ENCODE measurements at places on chromosomes 16 and 17.

- no peak for DNase-seq
These were observed 69.6 kb downstream of the BCAS3 start for GRCh38 chr17:60747069-60747808.

DNA sequence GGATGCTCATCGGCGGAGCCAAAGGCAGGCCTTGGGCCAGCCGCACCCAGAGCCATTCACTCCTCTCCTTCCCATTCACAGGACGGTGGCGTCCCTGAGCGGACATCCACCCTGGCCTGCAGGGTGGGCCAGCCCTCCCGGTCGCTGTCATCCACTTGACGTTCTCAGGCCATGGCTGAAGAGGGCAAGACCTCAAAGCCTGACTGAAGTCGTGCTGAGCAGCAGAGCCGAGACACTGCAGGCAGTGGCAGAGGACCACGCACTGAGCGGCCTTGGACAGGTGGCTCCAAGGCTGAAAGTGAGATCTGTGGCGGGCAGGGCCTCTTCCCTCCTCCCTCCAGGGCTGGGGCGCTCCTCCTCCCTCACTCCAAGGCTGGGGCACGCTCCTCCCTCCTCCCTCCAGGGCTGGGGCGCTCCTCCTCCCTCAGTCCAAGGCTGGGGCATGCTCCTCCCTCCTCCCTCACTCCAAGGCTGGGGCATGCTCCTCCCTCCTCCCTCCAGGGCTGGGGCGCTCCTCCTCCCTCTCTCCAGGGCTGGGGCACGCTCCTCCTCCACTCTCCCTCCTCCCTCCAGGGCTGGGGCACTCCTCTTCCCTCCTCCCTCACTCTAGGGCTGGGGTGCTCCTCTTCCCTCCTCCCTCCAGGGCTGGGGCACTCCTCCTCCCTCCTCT, 24.1 kb downstream of the GNPTG start:
- no peak for DNase-seq

GRCh38 chr16:55468352-55468990, 10.5 kb upstream of the MMP2 start:
- DNase-seq = no peak

DNA sequence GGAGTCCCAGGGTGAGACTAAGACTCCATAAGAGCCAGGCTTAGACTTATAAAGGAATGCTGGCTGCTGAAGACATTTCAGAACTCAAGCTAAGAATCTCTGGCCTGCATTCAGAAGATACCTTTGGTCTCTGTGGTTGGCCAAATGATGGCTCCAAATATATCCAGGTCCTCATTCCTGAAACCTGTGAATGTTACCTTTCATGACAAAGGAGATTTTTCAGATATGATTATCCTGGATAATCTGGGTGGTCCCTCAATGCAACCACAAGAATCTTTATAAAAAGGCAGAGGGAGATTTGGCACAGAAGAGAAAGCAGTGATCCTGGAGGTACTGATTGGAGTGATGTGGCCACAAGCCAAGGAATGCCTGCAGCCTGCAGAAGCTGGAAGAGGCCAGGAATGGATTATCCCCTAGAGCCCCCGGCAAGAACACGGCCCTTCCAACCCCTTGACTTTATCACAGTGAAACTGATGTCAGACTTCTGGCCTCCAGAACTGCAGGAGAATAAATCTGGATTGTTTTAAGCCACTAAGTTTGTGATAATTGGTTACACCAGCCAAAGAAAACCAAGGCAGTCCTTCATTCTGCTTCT, 253.3 kb downstream of the SLC39A11 start:
- DNase-seq = no peak

DNA sequence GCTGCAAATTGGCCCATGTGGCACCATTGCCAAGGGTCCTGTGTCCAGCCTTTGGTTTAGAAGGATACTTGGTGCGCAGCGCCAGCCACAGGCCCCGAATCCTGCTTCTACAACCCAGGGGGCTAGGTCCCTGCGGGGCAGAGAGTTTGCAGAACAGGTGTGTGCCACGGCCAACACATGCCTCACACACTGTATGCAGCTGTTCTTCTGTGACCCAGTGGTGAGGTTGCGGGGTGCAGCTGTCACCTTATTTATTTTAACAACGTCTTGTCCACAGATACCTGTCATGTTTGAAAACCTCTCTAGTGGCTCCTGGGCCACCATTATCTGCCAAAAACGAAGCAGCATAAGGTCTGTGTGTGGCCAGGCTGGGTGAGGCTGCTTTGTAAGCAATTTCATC, 11.6 kb downstream of the CBFA2T3 start:
- DNase-seq = no peak

GRCh38 chr16:86363836-86364618, 146.3 kb upstream of the FOXF1 start:
- no peak for DNase-seq

GRCh38 chr16:66480265-66481080, 53.4 kb downstream of the BEAN1 start:
- no peak for DNase-seq

- DNase-seq = no peak
These were observed 50.2 kb downstream of the CDK5R1 start for GRCh38 chr17:32536736-32537643.
